ENCODE measurements at places on chromosomes 6 and 20.

GRCh38 chr6:46310196-46310595 lies 139.4 kb upstream of the ENPP5 start:
- DNase-seq: no peak

- no peak for DNase-seq
Observed at GRCh38 chr6:55875400-55875799, at the start of gene BMP5. Gene BMP5, minus strand, starts transcription at chr6:55875590. Its CDS starts 725 bp downstream, at chr6:55874865.

DNA sequence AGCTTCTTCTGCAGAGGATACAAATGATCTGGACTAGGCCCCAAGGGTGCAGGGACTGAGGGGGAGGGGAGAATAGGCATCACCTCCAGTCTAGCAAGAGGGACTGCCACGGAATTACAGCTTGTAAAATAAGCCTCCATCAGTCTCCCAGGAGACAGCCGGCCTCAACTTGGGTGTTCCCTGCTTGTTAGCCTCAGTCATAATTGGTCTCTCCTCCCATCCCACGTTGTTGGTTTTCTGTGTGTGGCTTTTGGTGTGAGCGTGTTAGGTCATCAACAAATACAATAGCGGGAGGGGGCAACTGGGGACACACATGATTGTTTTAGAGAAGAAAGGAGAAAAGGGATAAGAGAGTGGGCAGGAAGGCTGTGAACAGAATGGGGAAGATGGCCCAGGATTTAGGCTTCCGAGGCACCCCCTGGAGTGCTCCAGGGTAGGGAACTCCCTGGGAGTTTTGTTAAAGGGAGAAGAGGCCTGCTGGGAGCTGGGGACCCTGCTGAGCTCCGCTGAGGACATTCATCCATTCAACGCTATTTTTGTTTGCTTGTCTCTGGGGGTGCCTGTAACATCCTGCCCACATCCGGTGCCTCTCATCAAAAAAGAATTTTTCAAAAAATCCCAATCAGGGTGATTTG lies 9.2 kb downstream of the FOXA2 start:
- DNase-seq: no peak

GRCh38 chr6:41577356-41578216 lies 31.4 kb downstream of the FOXP4 start:
- DNase-seq: no peak

DNA sequence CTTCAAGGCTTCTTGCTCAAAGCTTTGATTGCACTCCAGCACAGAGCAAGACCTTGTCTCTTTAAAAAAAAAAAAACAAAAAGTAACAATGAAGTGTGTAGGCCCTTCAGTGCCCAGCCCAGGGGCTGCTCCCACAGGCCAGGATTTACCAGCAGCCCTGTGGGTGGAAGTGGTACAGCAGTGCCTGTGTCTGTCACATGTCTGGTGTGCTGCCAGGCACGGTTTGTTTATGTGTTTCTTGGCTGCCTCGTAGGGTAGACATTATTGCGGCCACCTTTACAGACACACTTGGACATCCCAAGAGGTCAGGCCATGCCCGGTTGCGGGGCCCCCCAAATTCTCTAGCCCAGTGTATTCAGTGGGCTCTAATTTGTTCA lies 12.7 kb downstream of the DYNLRB1 start:
- DNase-seq: no peak

DNA sequence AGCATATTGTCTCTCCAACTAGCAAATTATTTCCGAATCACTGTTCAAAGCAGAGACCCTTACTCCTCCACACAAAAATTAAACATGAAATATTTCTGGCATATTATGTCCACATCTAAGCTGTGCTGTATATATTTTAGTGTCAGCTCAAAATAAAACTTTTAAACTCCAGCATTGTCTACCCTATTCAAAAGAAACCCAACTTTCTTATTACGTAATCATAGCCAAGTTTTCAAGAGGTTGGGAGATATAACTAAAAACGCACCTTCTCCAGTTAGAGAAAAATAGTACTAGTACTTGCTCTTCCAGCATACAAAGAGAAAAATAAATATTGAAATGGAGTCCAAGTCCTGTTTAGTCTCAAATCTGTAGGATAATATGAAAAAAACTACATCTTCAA lies 24.1 kb upstream of the TFAP2D start:
- no peak for DNase-seq

DNA sequence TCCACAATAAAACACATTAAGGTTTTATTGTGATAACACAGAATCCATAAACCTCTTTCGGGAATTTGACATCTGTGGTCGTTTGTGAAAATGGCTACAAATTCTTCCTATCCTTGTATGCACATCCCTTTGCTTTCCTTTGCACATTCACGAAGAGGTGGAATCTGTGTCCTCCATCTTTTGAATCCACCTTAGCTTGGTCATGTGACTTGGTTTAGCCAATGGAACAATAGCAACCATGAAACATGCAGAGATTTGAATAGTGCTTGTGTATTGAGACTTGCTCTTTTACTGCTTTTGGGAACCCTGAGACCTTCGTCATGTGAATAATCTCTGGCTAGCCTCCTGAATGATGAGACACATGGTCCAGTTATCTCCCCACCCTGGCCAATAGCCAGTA lies 49.7 kb upstream of the NOP56 start:
- DNase-seq: no peak

GRCh38 chr20:6094063-6094462 lies 28.8 kb downstream of the FERMT1 start:
- DNase-seq: no peak

GRCh38 chr6:9795880-9796279 lies 619.0 kb downstream of the TFAP2A start:
- DNase-seq: no peak

GRCh38 chr6:163916315-163917081 lies 502.0 kb downstream of the QKI start:
- DNase-seq: no peak

- no peak for DNase-seq
Observed at GRCh38 chr6:10962673-10963072, 75.8 kb downstream of the SYCP2L start.

DNA sequence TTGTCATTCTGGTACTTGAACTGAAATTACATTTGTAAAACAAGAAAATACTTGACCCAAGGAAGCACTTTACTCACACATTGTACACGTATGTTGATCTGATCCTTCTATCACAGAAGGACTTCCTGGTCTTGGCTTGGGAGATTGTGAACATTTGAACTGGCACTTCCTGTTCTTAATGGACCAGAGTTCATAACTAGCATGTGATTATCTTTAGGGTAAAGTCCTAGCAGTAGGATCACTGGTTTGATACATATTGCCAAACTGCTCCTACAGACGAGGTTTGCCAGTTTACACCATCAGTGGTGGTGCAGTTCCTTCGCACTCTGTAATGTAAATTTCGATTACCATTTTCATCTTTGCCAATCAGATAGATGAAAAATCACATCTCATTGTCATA lies 12.7 kb downstream of the HECA start:
- DNase-seq: no peak

DNA sequence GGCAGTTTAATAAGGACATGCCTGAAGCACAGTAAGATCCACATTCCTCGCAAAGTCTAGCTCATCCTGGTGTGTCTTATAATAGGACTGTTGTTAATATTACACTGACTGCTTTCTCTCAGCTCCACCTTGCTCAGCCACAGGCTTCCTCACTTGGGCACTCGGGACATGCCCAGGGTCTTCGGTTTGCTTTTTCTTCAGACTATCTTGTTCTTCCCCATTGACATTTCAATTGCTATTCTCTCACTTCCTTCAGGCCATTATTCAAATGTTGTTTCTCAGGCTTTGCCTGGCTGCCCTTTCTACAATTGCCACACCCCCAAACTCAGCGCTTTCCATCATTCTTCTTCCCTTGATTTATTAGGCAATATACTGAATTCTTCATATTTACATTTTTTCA lies 274.8 kb upstream of the RGS17 start:
- no peak for DNase-seq

DNA sequence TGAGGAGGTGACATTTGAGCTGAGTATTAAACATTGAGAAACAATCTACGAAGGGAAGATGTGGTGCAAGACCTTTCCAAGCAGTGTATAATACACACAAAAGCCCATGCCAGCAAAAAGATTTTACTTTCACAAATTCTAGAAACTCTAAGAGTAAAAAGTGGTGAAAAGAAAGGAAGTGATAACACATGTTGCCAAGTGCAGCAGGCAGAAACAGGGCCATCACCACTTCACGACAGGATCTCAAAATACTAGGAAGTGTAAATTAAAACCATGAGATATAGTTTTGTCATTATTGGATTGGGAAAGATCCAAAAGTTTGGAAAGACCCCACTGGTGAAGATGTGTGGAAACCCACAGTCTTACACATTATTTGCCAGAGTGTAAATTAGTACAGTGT lies 1.7 kb upstream of the ENTPD6 start:
- DNase-seq: no peak

DNA sequence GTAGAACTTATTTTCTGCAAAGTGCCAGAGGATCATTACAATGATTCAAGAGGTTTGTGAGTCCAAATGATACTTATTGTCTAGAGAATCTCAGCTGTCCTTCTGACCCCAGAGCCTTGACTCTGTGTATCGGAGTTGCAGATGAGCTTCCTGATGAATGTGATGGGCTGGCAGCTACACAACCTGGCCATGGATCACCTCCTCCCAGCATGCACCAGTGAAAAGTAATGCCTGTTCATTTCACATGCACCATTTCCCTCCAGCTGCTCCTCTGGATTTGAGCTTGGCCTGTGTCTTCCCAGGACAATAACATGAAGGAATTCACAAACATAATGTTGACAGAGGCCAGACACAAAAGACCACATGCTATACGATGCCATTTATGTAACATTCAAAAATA lies 30.0 kb downstream of the SNHG17 start:
- no peak for DNase-seq

DNA sequence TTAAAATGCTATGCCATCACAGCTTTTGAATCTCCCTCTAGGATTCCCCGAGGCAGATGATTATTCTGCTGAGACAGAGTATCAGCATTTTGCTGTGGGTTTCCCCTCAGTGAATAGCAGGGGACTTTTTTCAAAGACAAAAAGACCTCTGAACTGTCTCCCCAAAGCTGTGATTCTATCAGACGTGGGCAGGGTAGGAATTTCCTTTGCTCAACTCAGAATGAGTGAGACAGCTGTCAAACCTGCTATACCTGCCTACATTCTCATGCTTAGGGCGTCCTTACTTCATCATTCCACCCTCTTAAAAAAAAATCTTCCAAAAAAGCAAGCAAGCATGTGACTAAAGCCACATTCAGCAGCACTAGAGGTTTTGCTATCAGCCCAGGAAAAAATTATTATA lies 147.6 kb upstream of the FAM83B start:
- no peak for DNase-seq

- DNase-seq: no peak
Observed at GRCh38 chr20:1526896-1527295, 30.6 kb downstream of the SIRPD start.

DNA sequence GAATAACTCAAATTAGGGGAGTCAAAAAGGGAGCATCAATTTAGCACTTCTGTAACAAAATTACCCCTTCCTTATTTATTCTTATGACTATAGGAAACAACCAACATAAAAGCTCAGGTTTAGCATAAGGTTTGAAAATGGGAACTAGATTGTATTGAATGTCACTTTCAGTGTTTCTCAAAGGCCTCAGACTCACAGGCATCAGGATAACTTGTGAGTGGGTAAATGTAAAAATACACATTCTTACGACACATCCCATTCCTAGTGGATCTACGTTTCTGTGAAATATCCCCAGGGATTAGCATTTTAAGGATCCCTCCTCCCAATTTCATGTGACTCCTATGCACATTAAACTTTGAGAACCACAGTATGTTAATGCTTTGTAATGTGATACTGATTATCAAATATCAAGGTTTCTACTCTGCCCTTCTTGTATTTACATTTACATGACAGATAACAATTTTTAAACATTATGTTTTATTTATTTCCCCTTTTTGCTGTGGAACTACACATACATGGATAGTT lies 114.8 kb downstream of the HS3ST5 start:
- DNase-seq: no peak

- no peak for DNase-seq
Observed at GRCh38 chr6:33198853-33199436, 1.5 kb downstream of the RXRB start.

DNA sequence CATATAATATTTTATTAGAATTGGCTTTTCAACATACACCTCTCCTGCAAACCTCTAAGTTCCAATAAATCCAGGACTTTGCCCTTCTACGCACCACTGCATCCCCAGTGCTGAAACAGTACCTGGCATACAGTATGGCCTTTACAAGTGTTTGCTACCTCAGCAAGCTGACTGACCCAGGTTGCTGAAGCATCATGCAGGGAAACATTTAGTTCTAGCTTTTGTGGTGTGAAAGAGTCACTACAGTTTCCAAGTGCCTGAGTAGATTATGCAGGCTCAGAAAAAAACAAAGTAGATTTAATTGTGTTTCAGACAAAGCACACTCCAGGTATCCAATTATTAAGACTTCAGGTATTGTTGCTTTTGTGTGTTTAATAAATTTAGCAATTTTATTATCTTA lies 614.2 kb upstream of the NRSN1 start:
- DNase-seq: no peak
